GM19239 (cell line): ENCODE measurements at places on chromosomes 12 and 14.

GRCh38 chr12:6551496-6552139 lies 4.2 kb downstream of the IFFO1 start:
- DNase-seq: no peak

DNA sequence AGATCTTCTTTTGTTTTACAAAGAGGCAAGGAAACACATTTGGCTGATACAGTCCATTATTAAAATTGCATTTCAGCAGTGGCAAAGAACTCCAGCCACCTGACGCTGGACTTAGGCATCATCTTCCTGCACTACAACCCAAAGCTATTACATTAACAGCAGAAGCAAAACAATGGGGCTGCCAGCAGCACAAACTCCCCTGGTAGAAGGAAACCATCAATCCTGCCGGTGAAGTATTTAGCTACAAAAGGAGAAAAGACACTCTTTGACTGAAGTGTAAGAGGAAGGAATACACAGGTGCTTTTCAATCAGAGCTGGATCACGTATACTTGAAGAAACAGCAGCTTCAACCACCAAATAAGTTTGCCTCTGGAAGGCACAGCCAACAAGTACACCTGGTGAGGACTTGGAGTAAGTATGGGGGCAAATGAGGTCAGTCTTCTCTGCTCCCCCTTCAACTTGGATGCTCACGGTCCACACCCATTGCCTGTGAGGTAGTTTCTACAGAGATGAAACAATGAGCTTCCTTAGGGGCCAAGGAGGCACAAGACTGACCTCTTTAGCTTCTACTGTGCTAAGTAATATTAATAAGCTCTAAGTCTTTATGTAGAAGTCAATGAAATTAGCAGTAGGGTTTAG lies 125.9 kb upstream of the FOXN3 start:
- no peak for DNase-seq

DNA sequence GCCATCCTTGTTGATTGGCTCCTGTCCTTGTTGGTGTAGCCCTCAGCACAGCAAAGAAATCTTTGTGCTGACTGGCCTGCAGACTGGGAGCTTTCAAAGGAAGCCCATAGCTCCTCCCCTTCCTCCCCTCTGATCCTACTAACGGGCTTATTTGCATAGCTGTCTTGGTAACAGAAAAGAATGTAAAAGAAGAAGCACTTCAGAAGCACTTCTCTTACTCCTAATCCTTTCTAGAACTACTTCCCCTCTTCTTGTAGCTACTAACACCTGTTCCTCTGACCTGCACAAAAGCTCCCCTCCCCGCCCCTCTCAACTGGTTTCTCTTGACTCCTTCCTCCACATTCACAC lies 14.3 kb upstream of the RIC8B start:
- DNase-seq: peak; percentile 61

DNA sequence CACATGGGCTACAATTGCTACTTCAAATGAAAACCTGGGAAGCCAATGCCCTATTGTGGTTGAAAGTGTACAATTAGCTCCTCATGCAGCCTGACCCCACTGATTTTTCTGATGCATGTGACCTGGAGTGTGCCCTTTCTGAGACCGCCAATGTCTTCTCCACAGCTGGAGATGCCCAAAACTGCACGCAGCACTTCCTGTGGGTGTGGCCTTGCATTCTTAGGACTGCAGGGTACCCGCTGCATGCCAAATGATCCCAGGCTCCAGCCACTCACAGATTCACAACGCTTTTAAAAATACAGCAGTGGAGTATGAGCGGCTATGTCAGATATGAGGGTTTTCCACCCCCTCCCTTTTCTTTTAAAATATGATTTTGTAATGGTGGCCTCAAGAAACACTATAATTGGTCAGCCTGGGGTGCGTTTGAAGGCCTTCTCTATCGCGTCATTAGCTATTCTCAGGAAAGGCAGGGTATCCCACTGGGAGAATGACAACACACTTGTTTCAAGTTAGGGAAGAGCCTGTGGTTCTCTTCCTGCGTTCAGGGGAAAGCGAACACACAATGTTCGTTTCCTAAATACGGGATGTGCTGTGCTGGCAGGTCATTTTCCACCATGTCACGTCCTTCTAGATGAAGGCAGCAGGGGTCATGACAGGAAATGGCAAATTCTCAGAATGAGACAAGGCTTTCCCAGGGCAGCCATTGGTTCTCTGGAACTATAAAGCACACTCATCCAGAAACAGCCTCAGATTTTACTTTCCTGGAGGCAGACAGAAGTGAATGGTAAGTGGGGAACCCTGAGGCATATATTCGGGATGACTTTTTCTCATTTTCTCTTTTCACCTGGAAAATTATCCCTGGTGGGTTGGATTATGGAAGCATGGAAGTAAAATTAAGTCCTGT lies at the start of gene APOLD1:
Gene APOLD1, plus strand, starts transcription at position 749 of the 904 bp plus-strand sequence. Its CDS starts 33 bp downstream, at position 782.
- no peak for DNase-seq
